Activated T-cell treated with anti-CD3 and anti-CD28 coated beads, Interleukin-2, amount 50 U/mL, for 72 hours (primary cell): ENCODE measurements at places on chromosomes 6 and 20.
A peak's percentile ranks its signal among the peaks of the same experiment; 100 is the strongest.

GRCh38 chr6:98452685-98453084, 381.7 kb upstream of the POU3F2 start:
- DNase-seq: no peak

DNA sequence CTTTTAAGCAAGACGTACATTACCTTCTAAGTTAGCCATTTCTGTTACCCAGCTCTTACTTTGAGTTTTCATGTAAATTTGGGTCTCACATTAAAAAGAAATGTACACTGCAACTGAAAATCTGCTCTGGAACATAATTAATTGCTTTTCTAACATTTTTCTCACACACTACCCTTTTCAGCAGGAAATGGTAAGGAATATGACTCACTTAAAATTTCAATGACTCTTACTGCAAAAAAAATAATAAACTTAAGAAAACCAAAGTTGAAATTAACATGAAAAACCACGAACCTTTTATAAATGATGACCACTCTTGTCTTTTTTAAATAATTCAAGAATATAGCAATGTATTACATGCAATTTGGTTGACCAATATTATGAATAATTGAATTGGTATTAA, 1.3 kb downstream of the CGA start:
- DNase-seq: no peak

DNA sequence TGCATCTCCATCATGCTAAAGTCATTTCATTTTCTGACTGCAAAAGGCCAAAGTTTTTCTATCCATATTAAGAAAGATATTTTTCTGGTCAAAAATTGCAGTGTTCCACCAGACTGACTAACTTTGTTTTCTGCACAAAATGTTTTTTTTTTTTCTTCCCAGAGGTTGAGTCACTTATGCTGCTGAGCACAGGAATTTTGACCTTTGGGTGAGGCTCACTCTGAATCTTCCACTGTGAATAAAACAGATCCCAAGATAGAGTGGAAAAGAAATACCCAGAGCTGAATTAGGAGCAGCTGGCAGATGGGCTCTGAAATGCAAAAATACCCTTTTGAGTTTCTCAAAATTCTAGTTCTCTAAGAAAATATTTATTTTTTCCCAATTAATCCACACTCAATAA, 996.8 kb downstream of the KIF16B start:
- DNase-seq: no peak

DNA sequence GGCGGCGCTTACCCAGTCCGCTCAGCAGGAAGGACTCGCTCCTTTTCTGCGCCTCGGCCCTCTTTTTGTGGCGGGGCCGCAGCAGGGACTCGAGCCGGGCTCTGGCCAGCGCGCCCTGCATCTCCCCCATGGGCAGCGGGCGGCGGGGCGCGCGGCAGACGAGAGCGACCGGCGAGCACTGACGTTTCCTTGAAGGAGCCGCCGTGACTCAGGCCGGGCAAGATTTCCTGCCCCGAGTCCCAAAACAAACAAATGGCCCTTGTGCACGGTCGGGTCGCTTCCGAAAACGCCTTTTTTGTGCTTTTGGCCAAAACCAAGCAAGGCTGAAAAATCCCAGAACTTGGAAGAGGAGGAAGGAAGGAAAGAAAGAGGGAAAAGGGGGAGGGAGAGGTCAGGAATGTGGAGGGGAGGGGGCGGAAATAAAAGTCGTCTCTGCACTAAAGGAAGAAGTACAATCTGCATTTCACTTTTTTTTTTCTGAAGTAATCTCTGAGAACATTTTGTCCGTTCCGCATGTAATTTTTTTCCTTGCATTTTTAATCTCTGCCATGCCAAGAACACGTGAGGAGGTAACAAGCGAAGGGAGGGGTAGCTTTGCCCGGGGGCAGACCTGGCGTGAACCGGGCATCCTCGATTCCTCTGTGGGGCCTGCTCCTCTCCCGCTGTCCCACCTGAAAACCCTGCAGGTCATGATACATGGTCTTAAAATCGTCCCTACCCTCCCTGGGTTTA, 123.3 kb upstream of the SLC2A12 start:
- DNase-seq: peak; percentile 64

DNA sequence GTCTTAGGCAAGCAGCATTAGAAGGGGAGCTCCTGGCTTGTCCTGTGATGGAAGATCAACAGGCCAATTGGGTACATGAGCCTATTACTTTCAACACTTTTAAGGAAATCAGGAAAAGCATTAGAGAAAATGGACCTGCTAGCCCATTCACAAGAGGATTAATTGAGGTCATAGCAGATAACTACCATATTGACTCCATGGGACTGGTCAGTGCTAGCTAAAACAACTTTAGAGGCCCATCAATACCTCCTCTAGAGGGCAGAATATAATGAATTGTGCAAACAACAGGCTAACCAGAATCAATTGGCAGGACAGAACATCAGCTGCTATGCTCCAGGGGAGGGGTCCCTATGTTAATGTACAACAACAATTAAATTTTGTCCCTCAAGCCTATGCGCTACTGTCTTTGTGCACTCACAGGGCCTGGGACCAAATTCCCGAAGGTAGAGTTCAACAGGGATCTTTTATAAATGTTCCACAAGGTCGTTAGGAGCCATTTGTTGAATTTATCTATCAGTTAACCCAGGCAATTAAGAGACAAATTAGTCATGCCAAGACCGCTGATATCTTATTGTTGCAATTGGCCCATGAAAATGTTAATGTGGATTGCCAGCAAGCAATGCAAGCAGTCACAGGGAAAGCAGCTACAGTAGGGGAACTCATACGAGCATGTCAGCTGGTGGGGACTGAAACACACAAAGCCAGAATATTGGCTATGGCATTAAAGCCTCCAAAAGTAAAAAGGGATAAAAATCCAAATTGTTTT, 106.6 kb upstream of the BTN3A2 start:
- DNase-seq: no peak

DNA sequence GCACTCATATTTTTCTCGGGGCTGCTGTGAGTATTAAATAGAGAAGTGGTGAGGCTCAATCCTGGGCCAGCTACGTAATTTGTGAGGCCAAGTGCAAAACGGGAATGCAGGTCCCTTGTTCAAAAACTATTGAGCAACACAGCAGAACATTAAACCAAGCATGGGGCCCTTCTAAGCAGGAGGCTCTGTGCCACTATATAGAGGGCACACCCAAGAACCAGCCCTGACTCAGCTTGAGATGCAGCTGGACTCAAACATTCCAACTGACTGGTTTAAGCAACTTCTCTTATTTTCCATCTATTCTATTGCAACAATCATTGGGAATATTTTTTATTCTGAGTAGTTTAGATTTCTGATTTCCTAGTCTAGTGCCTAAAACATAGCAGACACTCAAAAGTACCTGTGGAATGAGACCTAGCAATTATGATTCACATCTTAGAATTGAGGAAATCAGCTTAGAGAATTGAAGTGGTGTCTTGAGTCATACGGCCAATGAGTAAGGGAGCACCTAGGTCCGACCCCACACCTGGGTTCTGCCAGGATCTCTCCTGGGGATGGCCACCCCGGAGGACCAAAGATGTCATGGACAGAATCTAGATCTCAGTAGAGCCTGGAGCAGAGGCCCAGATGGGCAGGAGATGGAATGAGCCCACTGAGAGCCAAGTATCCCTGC, 1.3 kb downstream of the SIRPB2 start:
- no peak for DNase-seq

DNA sequence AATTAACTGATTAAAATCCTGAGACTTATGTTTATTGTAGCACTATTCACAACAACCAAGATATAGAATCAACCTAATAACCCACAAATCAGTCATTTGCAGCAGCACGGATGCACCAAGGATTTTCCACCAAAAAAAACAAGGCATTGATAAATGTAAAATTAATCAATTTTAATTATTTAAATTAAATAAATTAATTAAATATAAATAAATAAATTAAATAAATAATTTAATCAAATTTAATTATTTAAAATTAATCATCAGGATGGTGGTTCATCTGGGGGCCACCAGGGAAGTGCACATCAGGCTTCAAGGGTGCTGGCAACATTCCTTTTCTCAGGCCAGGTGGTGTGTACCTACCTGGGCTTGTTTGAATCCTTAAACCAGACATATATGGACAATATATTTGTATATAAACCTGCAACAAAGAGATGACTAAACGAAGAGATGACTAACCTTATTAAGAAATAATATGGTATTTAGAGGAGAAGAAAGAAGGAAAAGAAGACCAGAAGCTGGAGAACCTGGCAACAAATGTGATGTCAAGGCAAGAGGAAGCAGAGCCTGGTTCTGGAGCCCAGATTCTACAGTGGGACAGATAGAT, 89.2 kb downstream of the CD164 start:
- DNase-seq: no peak

GRCh38 chr6:130776287-130776925, 50.8 kb upstream of the SMLR1 start:
- no peak for DNase-seq

- no peak for DNase-seq
Observed at GRCh38 chr6:16067568-16067967, 61.3 kb upstream of the MYLIP start.

- no peak for DNase-seq
Observed at GRCh38 chr20:35502352-35502751, 27.1 kb downstream of the C20orf173 start.

GRCh38 chr20:59661621-59662020, 57.3 kb downstream of the PHACTR3 start:
- DNase-seq: no peak

DNA sequence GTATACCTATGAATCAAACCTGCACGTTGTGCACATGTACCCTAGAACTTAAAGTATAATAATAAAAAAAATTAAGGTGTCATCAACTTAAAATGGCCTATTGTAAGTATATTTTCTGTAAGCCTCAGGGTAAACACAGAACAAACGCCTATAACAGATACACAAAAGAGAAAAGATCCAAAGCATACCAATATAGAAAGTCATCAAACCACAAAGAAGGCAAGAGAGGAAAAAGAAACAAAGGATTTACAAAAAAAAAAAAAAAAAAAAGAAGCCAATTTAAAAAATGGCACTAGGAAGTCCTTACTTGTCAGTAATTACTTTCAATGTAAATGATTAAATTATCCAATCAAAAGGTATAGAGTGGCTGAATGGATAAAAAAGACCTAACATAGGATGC, 24.6 kb upstream of the ASF1A start:
- DNase-seq: no peak

DNA sequence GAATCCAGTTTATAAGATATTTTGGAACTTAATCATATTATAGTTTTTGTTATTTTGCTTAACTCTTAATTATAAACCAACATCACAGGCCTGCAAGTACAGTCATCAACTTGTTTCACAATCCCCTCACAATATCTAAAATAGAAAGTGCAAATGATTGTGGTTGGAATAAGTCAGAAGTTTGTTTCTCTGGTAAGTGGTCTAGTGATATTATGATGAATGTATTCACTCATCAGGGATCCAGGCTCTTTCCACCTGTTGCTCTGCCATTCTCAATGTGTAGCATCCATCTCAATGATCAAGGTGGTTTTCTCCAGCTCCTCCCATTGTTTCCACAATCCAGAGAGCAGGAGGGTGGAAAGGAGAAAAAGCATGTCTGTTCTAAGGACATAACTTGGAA, 54.2 kb downstream of the OPN5 start:
- no peak for DNase-seq

- no peak for DNase-seq
Observed at GRCh38 chr6:158703111-158703836, 53.4 kb downstream of the SYTL3 start.

DNA sequence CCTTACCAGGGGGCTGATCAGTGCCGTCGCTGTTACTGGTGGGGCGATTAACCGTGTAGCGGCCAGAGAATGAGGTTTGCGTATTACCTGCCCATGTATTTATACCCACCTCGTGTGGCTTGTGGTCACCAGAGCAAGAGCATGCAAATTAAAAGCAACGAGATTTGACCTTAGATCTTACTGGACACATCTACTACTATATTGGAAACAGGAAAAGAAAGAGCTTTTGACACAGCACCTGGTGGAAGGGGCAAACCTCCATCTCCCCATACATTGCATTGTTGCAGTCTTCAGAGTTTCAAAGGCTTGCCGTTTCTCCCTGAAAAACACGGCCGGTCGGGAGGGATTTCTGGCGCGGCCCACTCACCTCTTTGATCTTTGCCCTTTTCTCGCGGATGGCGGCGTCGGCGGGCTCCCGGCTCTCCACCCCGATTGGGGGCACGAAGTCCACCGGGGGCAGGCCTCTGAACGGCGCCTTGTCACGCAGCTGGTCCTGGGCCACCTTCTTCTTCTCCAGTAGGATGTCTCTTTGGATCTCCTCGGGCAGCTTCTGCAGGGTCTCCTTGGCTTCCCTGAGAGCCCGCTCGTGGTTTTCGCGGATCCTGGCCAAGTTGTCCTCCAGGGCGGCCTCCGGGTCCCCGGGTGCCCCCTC, 1.3 kb downstream of the MAN1A1 start:
- peak; percentile 53 for DNase-seq

GRCh38 chr20:47319517-47320252, 36.8 kb downstream of the ZMYND8 start:
- no peak for DNase-seq

- DNase-seq: no peak
Observed at GRCh38 chr20:63452821-63453523, 19.5 kb downstream of the KCNQ2 start.

- no peak for DNase-seq
Observed at GRCh38 chr6:40792183-40792582, 205.0 kb upstream of the LRFN2 start.

DNA sequence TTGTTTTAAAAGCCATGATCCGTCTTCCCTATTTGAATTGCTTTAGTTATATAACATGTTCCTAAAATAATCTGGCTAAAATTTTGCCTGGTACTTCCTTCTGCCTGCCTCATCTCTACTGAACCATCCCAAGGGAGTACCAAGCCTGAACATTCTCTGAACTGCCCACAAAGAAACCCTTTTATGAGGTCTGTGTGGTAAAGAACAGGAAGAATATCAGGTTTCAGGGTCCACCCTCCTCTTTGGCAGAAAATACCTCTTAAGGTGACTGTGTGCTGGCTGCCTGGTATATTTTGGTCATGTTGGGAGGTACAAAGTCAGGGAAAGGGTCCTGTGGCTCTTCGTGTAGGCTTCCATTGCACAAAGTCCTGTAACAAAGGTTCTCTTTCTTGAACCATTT, 574.1 kb upstream of the CHD6 start:
- DNase-seq: no peak

GRCh38 chr20:64064145-64064698, 1.2 kb downstream of the TCEA2 start:
- DNase-seq: no peak

DNA sequence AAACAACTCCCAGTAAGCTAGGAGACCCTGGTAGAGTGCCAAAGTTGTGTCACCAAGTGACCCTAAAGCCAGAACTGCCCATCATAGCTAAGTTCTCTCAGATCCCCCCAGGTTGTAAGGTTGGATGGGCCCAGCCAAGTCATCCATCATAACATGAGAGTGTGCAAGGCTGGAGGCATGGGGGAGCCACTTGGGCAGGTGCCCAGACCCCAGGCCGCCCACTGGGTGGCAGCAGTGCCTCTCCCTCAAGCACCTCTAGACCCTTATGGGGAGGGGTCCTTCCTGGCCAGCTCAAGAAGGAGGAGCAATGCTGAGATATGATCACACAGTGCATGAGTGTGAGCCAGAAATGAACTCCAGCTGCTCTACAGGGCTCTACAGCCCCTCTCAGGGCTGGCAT, 154.5 kb downstream of the MYLK4 start:
- no peak for DNase-seq
